Thoracic aorta (tissue), 2 donors: ENCODE measurements at places on chromosomes 6 and 20. TPM values are rescaled to one million over a fixed set of nuclear protein-coding genes. Genes with fewer than 3 reads are reported as not detected.

Gene PHACTR3
- total RNA-seq: not detected

Gene CCN2
- 1,207 TPM for total RNA-seq

Gene TFAP2D
- total RNA-seq: not detected

Gene KCNQ5
- total RNA-seq: 8.5 TPM

Gene DDX43
- 7.0 TPM for total RNA-seq

Gene FOXS1
- total RNA-seq: 13.9 TPM

Gene EYS
- not detected for total RNA-seq

Gene GPR6
- not detected for total RNA-seq

Gene SEMG1
- not detected for total RNA-seq

Gene DLL1
- 12.6 TPM for total RNA-seq

Gene NHLRC1
- 0.85 TPM for total RNA-seq

Gene SYNDIG1
- 5.4 TPM for total RNA-seq

Gene FILIP1
- 43.8 TPM for total RNA-seq

Gene TMX4
- total RNA-seq: 39.9 TPM

Gene DEK
- total RNA-seq: 130 TPM

Gene C6orf163
- 4.7 TPM for total RNA-seq

Gene SLC4A11
- not detected for total RNA-seq

Gene ARG1
- not detected for total RNA-seq

Gene SIRPB2
- total RNA-seq: 29.8 TPM

Gene CRYBG1
- total RNA-seq: 3.2 TPM

Gene GSTA1
- total RNA-seq: not detected

Gene ZNF334
- total RNA-seq: 3.0 TPM

Gene GRM4
- total RNA-seq: not detected

Gene INSM1
- total RNA-seq: not detected

Gene WFDC12
- total RNA-seq: not detected

Gene CTAGE9
- total RNA-seq: not detected

Gene TNNC2
- not detected for total RNA-seq

Gene NTSR1
- total RNA-seq: not detected

Gene ULBP2
- total RNA-seq: 0.41 TPM

Gene CLVS2
- total RNA-seq: 0.07 TPM

Gene MYLK2
- total RNA-seq: not detected

Gene GRM1
- 0.54 TPM for total RNA-seq

Gene SYTL3
- 7.1 TPM for total RNA-seq

Gene IL17A
- total RNA-seq: not detected

Gene BTN3A1
- 13.5 TPM for total RNA-seq

Gene MYL9
- 1,491 TPM for total RNA-seq

Gene F13A1
- 156 TPM for total RNA-seq

Gene C20orf144
- total RNA-seq: not detected

Gene RNF114
- total RNA-seq: 82.4 TPM

Gene PRRT1
- 3.8 TPM for total RNA-seq

Gene LY86
- total RNA-seq: 6.5 TPM

Gene SYCP2
- 0.71 TPM for total RNA-seq

Gene SCRT2
- not detected for total RNA-seq

Gene PGK2
- total RNA-seq: not detected

Gene MUCL3
- total RNA-seq: 13.8 TPM

Gene ZBP1
- total RNA-seq: 4.1 TPM

Gene DLGAP4
- 66.2 TPM for total RNA-seq

Gene BPIFB3
- total RNA-seq: not detected

Gene RBM39
- total RNA-seq: 413 TPM

Gene ZNF451
- 65.0 TPM for total RNA-seq
